ENCODE measurements at places on chromosomes 12 and 14.

- no peaks in the 10 kb centered on the region for H3K4me1 ChIP-seq
- H3K27me3 ChIP-seq: no peaks in the 10 kb centered on the region
- no peak for DNase-seq
- no peak overlapping the region for H3K4me3 ChIP-seq
- H3K27ac ChIP-seq: no peak overlapping the region
Observed at GRCh38 chr12:66438601-66439000, 136.3 kb downstream of the HELB start.

- H3K36me3 ChIP-seq: no peaks in the 10 kb centered on the region
- H3K27me3 ChIP-seq: no peaks in the 10 kb centered on the region
- H3K4me3 ChIP-seq: no peak overlapping the region
- DNase-seq: no peak
- no peak overlapping the region for H3K27ac ChIP-seq
Observed at GRCh38 chr12:113130457-113131135, 5.0 kb downstream of the RASAL1 start.

- H3K4me3 ChIP-seq: no peak overlapping the region
- no peak overlapping the region for H3K27ac ChIP-seq
- no peaks in the 10 kb centered on the region for H3K4me1 ChIP-seq
- no peaks in the 10 kb centered on the region for H3K27me3 ChIP-seq
Observed at GRCh38 chr12:51678086-51678724, 87.2 kb downstream of the SCN8A start.

GRCh38 chr12:3885277-3886094 lies 12.3 kb upstream of the PARP11 start:
- no peaks in the 10 kb centered on the region for H3K27me3 ChIP-seq
- no peaks in the 10 kb centered on the region for H3K36me3 ChIP-seq
- DNase-seq: no peak

DNA sequence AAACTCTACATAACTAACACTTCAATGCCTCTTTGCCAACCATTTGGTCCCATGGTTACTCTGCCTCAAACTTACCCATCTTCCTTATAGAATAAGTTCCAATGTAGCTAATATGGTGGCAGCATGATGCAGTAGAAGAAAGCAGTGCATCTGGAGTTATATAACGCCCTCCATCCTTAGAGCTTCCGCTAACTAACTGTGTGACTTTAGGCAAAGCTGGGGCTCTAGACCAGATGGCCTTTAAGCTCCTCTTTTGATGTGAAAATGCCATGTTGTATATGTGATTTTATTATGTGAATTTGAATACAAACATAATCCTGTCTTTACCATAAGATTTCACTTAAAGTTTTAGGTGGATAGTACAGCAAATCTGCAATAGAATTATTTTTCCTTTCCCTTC lies 6.1 kb downstream of the ABCD2 start:
- H3K27ac ChIP-seq: no peak overlapping the region
- H3K4me1 ChIP-seq: no peaks in the 10 kb centered on the region
- H3K27me3 ChIP-seq: no peaks in the 10 kb centered on the region
- DNase-seq: no peak
- no peak overlapping the region for H3K4me3 ChIP-seq

- no peaks in the 10 kb centered on the region for H3K36me3 ChIP-seq
- DNase-seq: no peak
- no peak overlapping the region for H3K27ac ChIP-seq
- peaks cover 21% of the 10 kb centered on the region for H3K4me1 ChIP-seq
- no peak overlapping the region for H3K4me3 ChIP-seq
Observed at GRCh38 chr14:36517242-36518030, 2.6 kb downstream of the NKX2-1 start.

DNA sequence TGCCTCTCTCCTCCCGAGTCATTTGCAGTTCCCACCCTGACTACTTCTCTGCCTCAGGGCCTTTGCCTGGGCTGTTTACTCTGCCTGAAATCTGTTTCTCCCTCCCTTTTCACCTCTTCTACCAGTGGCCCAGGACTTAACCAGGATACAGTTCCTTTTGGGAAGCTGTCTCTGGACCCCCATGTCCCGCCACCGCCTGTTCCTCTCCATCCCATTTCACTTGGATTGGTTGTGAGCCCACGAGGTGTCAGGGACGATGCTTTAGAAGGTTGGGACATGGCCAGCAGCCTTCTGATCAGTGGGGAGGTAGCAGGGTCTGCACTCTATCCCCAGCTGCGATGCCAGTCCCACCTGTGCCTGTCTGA lies 51.8 kb downstream of the FAM222A start:
- no peaks in the 10 kb centered on the region for H3K27me3 ChIP-seq
- no peaks in the 10 kb centered on the region for H3K4me1 ChIP-seq
- no peak for DNase-seq

GRCh38 chr12:46212108-46212982 lies 56.5 kb downstream of the SLC38A1 start:
- no peaks in the 10 kb centered on the region for H3K27me3 ChIP-seq
- DNase-seq: no peak
- no peak overlapping the region for H3K27ac ChIP-seq
- no peaks in the 10 kb centered on the region for H3K4me1 ChIP-seq
- H3K36me3 ChIP-seq: no peaks in the 10 kb centered on the region

GRCh38 chr12:43942379-43942778 lies 106.5 kb downstream of the TMEM117 start:
- H3K4me1 ChIP-seq: no peaks in the 10 kb centered on the region
- H3K27ac ChIP-seq: no peak overlapping the region
- no peaks in the 10 kb centered on the region for H3K27me3 ChIP-seq

Measured in breast epithelium (tissue), 4 donors.